ENCODE measurements at places on chromosomes 7 and 10.
A peak's percentile ranks its signal among the peaks of the same experiment; 100 is the strongest.

GRCh38 chr10:7593063-7593462, 73.7 kb downstream of the ITIH5 start:
- DNase-seq, result peak; percentile 55

DNA sequence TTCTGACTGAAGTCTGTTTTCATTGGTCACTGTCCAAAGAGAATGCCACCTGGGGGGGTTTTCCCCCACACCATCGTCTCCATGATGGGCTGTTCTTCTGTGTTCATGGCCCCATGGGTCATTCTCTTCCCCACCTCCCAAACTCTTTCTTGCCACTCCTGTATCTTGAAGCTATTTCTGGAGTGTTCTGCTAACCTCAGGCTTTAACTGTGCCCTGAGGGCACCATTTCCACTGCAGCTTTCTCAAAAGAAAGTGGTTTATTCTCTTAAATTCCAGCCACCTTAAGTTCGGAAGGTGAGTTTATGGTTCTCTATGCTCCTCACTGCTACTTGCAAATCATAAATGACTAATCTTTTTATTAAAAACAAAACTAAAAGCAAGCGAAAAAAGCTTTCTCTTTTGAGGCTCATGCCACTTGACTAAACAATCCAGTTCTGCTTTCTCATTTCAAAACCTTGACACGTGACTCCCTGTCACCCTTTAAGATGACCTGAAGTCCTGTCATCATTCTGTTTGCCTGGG, 7.4 kb upstream of the APBB1IP start:
- DNase-seq, result no peak

- peak; percentile 85 for DNase-seq
Observed at GRCh38 chr10:70312972-70313371, 29.2 kb upstream of the NPFFR1 start.

DNA sequence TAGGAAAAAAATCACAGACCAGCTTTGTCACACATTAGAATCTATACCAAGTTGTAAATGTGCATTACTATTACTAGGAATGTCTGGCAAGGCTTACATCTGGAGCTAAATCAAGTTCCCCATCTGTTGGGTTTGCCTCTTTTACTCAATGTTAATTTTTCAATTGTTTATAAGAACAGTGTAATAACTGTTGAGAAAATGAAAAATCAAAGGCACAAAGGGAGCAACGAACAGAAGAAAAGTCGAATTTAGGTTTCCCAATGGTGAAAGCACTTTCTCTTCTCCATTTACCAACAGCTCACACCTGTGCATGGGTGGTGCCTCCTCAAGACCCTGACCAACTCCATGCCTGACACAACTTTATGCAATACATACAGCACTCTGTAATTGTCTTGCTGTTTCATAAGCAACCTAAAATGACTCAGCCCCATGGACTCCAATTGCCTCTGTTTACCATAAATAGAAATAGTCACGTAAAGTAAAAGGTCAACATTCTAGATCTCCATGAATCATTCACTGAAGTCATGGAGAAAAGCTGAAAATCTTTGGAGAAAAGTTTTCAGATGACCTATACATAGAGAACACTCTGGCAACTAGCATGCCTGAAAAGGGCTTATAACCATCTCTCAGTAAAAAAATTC, 95.5 kb upstream of the KCNIP2 start:
- peak; percentile 58 for DNase-seq

DNA sequence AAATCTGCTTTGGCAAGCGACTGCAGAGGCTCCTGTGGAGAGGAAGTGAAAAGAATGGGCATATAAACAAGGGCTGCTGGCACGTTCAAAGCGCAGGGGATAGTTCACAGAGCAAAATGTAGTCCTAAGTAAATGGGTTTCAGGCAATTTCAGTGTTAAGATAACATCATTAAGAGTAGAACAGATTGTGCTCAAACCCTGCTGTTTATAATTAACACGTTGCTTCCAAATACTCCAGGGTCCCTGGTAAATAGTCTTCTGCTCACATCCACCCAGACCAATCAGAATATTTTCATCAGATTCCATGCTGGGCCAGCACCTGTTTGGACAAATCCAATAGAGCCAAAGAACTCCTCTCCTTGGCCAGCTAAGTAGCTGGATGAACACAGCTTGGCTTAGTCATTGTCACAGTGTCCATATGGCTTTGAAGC, 81.4 kb downstream of the ORC5 start:
- no peak for DNase-seq

- DNase-seq, result no peak
Observed at GRCh38 chr7:12323415-12323814, 80.2 kb downstream of the VWDE start.

DNA sequence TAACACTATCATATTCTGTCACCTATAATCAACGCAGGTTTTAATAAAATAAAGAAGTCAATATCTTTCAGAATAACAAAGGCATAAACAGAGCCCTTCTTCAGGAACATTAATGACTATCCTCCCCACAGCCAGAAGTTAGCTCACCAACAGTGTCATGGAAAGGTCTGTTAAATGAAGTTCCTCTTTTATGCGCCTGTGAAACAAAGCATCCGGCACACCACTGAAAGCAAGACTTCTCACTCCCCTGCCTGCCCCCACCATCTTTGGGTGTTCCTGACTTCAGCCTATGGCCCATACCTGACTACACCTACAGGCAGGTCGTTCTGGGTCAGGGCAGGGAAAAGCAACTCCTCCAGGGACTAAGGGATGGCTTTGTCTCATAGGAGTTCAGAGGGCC, 205.4 kb downstream of the FANK1 start:
- no peak for DNase-seq

GRCh38 chr7:37923996-37924395, 3.6 kb downstream of the EPDR1 start:
- DNase-seq, result no peak

GRCh38 chr10:119103903-119104653, at the start of gene DENND10:
Gene DENND10, plus strand, starts transcription at chr10:119104113. Its CDS starts 30 bp downstream, at chr10:119104143.
- peak; percentile 99 for DNase-seq

- no peak for DNase-seq
Observed at GRCh38 chr7:22680482-22680911, 46.5 kb upstream of the IL6 start.

- no peak for DNase-seq
Observed at GRCh38 chr7:102284399-102284798, 2.3 kb upstream of the SH2B2 start.

GRCh38 chr10:5447056-5447455, 34.7 kb downstream of the NET1 start:
- no peak for DNase-seq

GRCh38 chr7:1460821-1461645, 1.8 kb upstream of the MICALL2 start:
- DNase-seq, result peak; percentile 64

GRCh38 chr10:13518076-13518692, 10.6 kb downstream of the BEND7 start:
- DNase-seq, result peak; percentile 46

DNA sequence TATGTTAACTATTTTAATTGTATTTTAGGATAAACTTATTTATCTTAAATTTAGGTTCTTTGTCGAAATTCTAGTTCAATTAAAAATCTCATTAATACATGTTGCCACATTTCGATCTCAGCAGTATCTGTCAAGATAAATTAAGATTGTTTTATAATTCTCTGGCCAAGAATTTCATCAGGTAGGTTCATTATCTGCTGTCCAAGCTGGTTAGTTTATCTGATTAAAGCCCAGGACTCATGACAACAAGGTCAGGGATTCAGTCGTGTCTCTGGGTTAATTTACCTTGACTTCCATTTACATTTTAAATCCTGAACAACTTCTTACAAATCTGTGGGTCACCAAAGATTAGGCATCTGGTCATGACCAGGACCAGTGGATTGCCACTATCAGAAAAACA, 7.6 kb downstream of the STEAP4 start:
- no peak for DNase-seq

GRCh38 chr10:35339942-35340341, 3.6 kb downstream of the CCNY start:
- no peak for DNase-seq

DNA sequence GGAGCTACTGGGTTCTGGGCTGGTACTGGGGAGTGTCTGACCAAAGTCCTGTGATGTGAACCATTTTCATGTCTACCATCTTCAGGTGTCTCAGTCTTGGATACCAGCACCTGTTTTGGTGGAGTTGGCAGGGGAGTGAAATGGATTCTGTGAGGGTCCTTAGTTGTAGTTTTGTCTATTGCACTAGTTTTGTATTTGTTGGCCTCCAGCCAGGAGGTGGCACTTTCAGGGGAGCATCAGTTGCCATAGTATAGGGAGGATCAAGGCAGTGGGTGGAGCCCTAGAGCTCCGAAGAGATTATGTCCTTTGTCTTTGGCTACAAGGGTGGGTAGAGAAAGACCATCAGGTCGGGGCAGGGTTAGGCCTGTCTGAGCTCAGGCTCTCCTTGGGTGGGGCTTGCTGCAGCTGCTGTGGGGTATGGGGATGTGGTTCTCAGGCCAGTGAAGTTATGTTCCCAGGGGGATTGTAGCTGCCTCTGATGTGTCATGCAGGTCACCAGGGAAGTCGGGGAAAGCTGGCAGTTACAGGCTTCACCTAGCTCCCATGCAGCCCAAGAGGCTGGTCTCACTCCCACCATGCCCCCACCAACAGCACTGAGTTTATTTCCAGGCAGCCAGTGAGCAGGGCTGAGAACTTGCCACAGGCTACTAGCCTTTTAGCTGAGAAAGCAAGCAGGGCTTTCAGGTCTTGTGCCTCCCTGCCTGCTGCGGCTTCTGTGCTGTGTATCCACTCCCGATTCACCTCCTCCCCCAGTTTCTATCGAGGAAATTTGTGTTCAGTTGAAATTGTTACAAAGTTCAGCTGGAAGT, 153.1 kb downstream of the ZNF365 start:
- DNase-seq, result no peak

GRCh38 chr7:135420786-135421185, 89.1 kb downstream of the CNOT4 start:
- no peak for DNase-seq

DNA sequence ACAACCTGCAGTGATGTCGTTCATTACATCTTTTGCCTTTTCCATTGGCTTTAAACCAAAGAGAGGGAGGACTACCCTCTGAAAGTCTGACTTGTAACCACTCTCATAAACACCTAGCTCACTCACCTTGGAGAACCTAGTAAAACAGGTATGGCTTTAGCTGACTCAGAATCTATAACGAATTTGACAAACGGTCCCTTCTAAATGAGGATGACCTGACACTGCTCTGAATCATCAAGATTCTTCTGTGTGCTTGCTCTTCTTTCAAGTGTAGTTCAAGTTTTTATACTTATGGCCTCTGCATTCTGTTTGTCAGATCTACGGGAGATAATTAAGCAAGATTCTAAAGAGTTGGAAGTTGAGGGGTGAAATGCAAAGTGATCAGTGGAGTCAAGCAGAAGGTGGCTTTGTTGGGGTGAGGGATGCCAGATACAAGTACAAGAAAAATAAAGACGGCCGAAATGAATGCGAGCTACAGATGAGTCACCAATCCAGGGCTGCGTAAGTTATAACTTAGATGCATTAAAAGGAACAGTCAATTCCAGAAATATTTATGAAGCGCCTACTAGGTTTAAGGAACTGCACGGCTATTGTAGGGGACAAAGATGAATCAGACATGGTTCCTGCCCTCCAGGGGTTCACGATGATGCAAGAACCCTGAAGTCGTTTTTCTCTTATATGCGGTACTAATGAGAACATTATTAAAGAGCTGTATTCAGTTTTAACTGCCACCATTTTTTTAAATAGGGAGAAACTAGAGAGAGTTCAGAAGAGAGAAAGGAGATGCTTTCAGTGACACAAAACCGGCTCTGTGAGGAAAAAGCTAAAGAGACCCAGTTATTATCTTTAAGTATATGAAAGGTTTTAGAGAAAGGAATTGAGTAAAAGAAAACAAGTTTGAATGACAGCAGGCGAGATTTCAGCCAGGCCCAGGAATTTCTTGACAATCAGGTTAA, 6.5 kb downstream of the HIPK2 start:
- DNase-seq, result no peak

DNA sequence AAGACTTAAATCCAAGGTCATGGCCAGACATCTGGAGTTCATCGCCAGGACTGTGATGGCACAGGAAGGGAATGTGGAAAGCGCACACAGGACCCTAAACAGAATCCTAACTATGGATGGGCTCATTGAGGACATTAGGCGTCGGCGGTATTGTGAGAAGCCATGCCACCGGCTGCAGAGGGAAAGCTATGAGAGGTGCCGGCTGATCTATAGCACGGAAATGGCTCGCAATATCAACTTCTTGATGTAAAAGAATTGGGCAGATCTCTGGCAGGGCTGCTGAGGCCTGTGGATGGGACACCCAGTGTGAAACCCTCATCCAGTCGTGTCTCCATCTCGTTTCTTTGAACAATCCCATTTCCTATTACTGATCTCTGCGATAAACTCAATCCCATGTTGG, 6.3 kb upstream of the CTBP2 start:
- no peak for DNase-seq

- DNase-seq, result no peak
Observed at GRCh38 chr10:86964061-86964846, 4.0 kb upstream of the ADIRF start.

DNA sequence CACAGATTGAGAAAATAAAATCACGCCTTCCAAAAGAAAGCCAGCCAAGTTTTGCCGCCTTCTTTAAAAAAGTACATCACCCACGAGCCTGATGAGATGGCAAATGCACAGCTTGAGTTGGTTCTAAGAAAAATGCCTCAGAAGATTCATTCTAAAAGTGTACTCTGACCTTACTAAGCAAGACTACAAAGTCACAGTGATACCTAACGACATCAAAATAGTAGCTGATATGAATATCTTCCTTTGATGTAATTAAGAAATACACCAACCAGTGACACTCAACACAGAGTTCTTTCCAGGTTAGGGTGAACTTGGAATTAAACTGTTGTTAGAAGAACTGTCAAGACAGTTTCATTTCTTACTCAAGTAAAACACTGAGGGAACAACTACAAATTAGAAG, 78.0 kb upstream of the AMPH start:
- DNase-seq, result no peak

DNA sequence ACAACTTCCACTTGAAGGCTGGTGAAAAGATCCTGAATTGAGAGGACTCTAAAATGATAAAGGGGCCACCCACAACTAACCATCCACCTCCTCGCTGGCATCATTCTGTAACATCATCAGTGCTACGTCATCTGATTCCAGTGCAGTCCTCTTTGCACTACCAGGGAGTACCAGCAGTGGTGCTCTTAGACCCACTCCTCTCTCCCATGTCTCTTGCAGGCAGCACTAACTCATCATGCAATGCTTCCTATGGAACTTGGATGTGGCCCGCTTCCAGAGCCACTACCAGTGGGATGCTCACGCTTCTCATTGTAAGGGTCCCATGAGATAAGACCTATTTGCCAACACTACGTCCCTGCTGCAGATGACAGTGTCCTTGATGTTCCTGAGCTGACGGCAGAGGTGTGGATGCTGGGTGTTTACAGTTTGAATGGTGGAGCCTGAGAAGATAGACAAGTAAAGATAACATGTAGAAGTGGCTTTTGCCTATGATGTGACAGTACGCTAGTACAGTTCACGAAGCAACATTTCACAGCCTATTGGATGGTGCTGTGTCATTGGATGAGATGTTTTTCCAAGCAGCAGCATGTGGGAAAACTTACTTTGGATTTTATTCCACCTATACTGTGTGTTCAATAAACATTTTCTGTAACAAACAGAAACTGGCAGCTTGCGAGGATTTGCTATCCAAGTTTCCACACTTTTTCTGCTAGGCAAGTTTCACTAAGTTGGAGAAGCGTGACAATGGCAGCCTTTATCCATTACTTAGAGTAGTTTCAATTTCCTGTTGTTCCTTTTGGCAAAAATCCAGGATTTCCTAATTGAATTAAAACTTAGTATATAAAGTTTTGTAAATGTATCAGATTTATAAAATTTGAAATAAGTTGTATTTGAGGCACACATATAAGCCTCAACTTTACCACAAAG, 35.8 kb upstream of the COBL start:
- DNase-seq, result no peak
